ENCODE measurements at places on chromosomes 2 and 18.

DNA sequence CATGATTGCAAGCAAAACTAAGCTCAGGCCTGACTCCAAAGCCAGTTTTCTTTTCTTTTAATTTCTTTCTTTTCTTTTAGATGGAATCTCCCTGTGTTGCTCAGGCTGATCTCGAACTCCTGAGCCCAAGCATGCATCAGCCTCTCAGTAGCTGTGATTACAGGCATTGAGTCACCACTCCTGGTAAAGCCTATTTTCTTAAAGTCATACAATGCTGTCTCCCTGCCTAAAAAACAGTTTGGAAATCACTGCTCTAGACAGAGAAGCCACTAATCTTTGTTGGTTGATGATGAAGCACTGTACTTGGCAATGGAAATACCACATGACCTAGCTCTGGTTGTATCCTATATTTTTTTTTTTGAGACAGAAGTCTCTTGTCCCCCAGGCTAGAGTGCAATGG is 33.1 kb upstream of the ZNF532 start:
- no peak for DNase-seq

DNA sequence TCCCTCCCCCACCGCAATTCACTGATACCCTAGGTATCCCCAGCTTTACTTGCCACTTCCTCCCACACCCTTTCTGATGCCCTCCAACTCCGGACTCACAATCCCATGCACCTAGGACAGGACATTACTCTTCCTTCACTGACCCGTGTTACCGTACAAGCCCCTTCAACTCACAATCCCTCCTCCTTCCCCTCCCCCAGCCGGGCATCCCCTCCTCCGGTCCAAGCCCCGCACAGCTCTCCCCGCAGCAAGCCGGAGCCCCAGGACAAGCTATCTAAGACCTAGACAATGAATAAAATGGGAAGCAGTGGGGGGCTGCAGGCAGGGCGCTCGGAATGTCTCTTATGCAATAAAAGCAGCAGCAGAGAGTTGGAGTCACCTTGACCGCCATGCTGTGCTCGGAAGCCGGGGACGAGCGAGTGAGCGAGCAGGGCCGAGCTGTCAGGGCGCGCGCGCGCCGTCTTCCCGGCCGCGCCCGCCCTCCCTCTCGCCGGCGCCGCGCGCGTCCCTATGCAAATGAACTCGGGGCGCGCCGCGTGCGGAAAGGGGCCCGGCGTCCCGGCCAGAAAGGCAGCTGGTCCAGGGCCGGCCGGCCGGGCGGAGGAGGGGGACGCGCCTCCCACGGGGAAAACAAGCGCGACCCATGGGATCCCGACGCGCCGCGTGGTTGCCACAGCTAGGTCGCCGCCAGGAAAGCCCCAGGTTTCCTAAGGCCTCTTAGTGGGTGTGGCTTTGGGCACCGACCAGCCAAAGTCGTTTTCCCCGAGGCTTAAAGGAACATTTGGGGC is at the start of gene SLC25A12:
Gene SLC25A12 (minus strand): TSS at position 421 of the 788 bp plus-strand sequence. CDS start 30 bp downstream, at position 391.
- peak; percentile 71 for DNase-seq

GRCh38 chr2:158965641-158966040 is 2.8 kb upstream of the TANC1 start:
- no peak for DNase-seq

DNA sequence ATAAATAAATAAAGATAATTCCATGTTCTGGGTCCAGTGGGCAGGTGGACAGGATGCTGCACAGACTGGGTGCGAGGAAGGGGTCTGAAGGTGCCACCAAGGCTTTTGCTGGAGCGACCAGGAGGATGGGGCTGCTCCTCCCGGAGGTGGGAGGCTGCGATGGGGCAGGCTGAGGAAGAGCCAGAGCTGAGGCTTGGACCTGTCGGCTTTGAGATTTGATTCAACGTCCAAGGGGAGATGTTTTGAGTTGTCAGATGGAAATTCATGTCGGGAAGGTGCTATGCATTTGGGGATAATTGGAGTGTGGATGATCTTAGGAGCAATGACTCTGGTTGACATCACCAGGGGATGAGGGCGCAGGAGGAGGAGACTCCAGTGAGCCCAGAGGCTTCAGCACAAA is 11.7 kb downstream of the ALLC start:
- DNase-seq = no peak

- DNase-seq = no peak
Observed at GRCh38 chr18:2846636-2847316, at the start of gene EMILIN2. Gene EMILIN2, plus strand, starts transcription at chr18:2847006. Its CDS starts 183 bp downstream, at chr18:2847189.

GRCh38 chr18:49590608-49591007 is 28.8 kb downstream of the LIPG start:
- DNase-seq = no peak

DNA sequence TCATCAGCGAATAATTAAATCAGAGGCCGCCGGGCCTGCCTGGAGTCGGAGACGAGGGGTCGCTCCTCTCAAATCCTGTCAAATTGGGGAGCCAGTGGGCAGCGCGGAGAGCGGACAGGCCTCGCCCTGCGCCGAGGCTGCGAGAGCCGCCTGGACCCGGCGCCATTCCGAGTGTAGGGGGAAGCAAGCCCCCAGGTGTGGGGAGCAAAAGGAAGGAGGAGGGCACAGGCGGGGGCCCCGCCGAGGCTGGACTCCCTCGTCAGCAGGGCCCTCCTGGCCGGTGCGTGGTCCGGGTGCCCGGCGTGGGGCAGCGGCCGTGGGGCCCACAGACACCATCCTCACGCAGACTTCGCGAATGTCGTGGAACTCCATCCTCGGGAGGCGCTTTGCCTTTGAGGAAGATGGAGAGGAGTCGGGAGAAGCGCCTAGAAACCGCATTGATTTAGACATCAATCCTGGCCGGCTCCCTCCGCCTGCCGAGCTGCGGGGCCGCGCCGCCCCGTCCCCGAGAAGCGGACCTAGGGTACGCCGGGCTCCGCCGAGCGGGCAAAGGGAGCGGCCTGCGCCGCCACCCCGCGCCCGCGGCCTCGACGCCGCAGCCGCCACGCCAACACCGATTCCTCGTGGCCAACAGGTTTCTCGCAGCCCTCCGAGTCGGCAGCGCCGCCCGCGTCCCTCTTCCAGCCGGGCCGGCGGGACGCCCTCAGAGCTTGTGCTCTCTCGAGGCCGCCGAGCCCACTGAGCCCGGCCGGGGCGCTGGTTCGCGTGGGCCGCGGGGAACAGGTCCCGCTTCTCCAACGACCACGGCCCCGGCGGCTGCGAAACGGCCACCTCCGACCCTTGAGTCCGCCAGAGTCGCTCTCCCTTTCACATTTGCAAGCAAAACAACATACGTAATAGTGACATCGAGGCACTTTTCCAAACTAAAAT is 6.7 kb upstream of the ONECUT2 start:
- DNase-seq = no peak

GRCh38 chr2:151891566-151892194 is 63.5 kb upstream of the ARL5A start:
- DNase-seq = no peak

- no peak for DNase-seq
Observed at GRCh38 chr2:179818546-179818945, 42.9 kb downstream of the ZNF385B start.

DNA sequence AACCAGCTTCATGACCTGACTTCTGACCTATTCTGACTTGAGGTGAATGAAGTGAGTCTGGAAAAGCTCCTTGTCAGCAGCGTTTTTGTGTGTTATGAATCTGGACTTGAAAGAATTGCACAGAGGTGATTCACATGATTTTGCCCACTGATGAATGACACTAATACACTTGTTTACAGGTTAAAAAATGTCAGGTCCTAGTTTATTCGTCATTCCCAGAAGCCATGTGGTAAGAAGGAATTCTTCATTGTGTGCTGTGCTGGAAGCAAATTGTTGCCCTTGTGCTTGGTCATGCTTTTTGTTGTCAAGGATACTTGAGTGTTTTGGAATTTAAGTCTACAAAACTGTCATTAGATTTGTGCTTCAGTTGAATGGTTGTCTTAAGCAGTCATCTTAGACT is 15.5 kb downstream of the SEC11C start:
- DNase-seq = no peak

DNA sequence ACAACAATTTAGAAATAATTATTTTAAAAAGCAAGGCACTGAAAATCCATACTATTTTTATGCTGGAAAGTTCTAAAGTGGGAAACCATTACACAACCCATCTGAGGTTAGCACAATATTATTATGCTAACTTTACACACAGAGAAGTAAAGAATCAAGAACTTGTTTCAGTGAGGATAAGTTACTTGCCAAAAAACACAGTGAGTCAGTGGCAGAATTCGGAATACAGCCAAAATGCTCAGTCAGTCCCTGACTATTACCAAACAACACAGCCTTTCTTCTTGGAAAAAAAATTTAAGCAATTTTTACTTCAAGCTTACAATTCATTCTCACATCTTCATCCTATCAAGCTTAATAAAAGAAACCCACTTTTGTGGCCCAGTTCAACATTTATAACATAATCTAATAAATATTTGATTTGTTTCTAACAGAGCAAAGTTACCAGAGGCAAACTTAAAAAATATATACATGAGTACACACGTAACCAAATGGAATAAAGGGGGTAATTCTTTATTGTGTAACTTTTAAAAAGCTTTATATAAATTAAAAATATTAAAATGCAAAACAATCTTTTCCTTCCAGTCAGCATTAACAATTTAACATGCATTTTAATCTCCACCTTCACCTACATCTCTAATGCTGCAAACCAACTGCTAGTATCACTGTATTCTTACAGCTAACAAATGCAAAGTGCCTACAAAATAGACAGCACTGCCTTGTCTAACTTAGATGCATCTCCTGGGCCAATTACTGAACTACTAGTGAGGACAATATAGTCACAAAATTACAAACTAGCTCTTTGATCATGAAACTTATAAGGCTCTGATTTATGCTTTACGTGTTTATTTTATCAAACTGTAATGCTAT is 55.2 kb downstream of the CCDC88A start:
- DNase-seq = no peak

DNA sequence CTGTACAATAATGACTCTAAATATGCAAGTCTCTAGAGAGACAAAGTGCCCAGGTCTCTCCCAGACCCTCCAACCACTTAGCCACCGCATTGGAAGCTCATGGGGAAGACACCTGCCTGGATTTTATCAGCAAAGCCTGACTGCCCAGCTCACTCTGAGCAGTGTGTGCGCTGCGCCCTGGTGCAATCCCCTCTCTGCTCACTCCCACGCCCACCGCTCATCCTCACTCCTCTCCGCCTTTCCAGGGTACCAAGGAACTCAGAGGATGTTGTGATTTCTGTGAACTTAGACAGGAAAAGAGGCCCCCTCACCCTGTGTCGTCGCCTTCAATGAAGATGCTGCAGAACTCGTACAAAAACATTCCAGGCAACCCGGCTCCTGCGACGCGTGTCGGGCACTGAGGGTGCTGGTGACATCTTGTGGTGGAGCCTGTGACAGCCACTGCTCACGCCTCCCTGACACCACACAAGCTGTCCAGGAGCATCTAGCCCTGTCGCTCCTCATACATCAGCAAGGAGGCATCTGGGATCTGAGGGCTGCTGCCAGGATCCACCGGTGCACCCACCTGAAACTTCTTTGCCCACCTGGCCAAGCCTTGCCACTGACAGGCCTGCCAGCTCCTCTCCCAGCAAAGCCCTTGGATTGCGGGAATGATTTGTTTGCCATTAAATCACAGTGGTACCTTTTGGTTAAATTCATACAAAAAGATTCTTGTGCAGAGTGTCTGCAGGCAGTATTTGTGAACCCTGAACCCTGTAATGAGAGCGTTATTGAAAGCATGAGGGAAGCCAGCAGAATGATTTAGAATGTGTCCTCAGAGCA is 220.4 kb downstream of the ZNF516 start:
- peak; percentile 72 for DNase-seq

DNA sequence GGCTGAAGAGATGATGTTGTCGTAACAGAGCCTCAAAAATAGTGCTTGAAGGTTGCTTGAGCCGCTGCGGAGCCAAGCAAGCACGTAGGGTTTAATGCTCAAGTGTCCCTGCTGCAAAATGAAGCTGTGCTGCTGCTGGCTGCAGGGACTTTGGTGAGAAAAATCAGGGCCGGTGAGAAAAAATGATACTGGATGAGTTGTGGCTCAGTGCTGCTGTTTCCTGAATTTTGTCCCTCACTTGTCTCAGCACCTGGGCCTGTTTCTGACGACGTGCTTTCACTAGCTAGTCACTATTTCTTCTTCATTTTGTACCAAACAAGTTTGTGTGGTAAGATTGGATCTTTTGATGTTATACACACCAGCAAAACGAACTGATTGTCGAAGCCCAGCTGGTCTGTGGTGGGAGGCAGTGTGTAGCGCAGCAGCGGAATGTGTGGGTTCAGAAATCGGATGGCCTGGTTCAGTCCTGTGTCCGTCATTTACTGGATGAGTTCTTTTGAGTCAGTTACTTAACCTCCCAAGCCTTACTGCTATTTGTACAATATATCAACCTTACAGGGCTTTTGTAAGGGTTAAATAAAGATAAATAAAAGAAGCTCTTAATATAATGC is 172.8 kb upstream of the FOSL2 start:
- DNase-seq = no peak

- DNase-seq = no peak
Observed at GRCh38 chr2:9681427-9681817, 50.6 kb upstream of the YWHAQ start.

- no peak for DNase-seq
Observed at GRCh38 chr2:182897137-182897536, 30.7 kb upstream of the FRZB start.

DNA sequence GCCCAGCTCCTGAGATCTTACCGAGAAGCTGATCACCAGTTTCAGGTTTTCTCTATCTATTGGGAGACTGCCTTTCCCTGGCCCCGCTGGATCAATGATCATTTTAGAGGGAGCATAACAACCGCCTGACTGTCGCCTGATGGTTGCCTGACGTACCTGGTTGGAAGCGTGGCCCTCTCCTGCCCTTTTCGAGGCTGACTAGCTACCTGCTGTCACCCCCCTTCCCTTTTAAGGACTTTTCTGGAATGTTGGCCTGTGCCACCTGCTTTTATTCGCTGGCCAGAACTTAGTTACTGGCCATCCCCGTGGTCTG is 562 bp upstream of the MFSD2B start:
- DNase-seq = no peak

GRCh38 chr2:199704358-199705238 is 146.4 kb downstream of the FTCDNL1 start:
- peak; percentile 32 for DNase-seq

DNA sequence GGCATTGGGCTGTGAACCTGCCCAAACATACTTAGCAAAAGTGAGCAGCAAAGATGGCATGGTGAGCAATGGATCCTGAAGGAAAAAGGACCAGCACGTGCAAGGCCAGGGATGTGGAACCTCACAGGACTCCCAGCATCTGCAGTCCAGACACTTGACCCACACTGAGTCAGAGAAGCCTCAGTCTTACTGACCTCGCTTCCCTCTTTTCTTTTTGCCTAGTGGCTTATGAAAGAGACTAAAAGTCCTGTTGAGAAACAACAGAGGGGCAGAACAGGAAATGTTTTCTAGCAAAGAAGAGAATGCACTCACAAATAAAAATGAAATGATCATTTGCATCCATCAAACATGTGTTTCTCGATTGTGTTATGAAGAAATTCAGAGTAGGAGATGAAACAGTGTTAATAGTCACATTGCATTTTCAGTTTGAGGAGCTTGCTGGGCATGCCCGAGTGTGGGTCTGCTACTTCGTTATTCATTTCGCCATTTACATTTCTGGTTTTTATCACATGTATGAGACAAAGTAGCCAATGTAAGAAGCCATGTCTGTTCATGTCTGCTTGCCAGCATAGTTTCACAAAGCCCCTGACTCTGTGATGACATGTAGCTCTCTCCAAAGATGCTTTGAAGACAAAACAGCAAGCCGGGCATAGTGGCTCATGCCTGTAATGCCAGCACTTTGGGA is 118.4 kb downstream of the INO80D start:
- no peak for DNase-seq

- no peak for DNase-seq
Observed at GRCh38 chr2:204842068-204842467, 296.8 kb downstream of the PARD3B start.

- no peak for DNase-seq
Observed at GRCh38 chr2:46674488-46674887, 195.1 kb downstream of the TMEM247 start.

Data from NCI-H1092 treated with DMSO at 0.1 percent for 48 hours (cell line).